Hematopoietic multipotent progenitor cell (in vitro differentiated cells): ENCODE measurements at places on chromosomes 5 and 9.
A peak's percentile ranks its signal among the peaks of the same experiment; 100 is the strongest.

- no peak for DNase-seq
These were observed 400.3 kb downstream of the ARHGEF28 start for GRCh38 chr5:74026310-74026709.

DNA sequence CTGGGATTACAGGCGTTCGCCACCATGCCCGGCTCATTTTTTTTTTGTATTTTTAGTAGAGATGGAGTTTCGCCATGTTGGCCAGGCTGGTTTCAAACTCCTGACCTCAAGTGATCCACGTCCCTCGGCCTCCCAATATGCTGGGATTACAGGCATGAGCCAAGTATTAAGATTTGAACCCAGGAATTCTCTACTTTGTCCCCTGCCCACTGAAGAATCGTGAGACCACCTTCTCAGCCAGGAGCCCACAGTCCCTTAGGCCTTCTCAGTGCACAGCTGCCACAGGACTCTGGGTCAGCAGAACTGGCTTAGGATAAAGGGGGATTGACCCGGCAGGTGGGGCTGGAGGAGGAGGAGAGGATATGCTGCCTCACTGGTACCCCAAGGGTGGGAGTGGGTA lies 13.4 kb downstream of the OLFML2A start:
- no peak for DNase-seq

DNA sequence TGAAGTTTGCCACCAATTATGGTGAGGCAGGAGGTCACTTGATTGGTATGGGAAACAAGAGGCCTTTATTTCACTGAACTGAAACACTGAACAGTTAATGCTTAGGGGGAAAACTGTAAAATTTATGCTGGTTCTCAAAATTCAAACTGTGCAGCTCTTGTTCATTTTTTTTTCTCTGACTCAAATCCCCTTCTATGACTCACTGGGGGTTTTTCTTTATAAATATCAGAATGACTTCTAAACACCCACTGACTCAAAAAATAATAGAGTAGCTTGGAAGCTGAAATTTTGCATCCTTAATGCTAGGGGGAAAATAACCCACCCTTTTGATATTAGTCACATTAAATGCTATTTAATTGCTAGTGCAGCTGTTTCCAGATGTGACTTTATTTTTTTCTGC lies 24.1 kb upstream of the OTP start:
- no peak for DNase-seq

DNA sequence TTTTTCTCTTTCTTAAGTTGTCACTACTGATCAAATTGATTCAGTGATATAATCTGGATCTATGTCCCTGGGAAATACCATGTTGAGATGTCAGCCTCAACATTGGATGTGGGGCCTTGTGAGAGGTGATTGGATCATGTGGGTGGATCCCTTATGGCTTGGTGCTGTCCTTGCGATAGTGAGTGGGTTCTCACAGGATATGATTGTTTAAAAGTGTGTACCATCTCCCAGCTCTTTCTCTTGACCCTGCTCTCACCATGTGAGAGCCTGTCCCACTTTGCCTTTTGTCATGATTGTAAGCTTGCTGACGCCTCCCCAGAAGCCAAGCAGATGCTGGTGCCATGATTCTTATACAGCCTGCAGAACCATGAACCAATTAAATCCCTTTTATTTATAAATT lies 68.6 kb downstream of the ST8SIA4 start:
- DNase-seq, result no peak

- DNase-seq, result no peak
These were observed 563.8 kb upstream of the ARRDC3 start for GRCh38 chr5:91946870-91947269.

- no peak for DNase-seq
These were observed 30.4 kb downstream of the CAMK4 start for GRCh38 chr5:111254613-111255012.

DNA sequence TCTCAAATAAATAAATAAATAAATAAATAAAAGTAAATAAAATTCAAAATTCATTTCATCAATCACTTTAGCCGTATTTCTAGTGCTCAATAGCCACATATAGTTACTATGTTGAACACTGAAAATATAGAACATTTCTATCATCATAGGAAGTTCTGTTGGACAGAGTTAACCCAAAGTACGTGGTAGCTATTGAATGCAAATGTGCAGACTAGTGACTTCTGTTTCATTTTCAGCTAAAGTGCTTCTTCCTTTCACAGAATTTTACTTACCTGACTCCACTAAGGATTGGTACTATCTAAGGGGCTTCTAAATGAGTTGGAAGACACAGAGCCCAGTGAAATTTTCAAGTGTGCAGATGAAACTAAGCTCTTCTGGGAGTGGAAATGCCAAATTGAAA lies 1208.3 kb downstream of the MAT2B start:
- DNase-seq, result no peak

GRCh38 chr5:88833371-88834130 lies 49.4 kb downstream of the MEF2C start:
- peak; percentile 70 for DNase-seq

- DNase-seq, result peak; percentile 18
These were observed 206.6 kb upstream of the HAPLN1 start for GRCh38 chr5:83927140-83927733.

- peak; percentile 11 for DNase-seq
These were observed 29.1 kb downstream of the FRMPD1 start for GRCh38 chr9:37679649-37680402.

- DNase-seq, result no peak
These were observed 59.9 kb downstream of the VAV2 start for GRCh38 chr9:133932181-133932580.

- no peak for DNase-seq
These were observed 2.4 kb upstream of the PLEKHG4B start for GRCh38 chr5:89337-90286.

DNA sequence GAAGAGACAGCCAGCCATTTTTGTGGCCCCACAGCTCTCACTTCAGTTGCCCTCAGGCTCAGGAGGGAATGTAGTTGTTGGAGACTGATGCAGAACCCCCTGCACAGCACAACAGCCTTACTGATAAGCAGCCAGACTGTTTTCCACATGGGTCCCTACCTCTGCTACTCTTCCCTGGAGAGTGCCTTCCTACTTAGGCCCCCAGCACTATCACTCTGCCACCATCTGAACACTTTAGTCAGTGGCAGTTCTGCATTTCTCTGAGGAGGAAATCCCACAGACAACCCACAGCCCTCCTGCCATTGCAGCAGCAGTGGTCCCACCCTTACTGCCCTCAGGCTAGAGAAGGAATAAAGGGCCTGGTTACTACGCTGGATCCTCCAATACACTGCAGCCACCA lies 61.8 kb upstream of the PTPRD start:
- no peak for DNase-seq

DNA sequence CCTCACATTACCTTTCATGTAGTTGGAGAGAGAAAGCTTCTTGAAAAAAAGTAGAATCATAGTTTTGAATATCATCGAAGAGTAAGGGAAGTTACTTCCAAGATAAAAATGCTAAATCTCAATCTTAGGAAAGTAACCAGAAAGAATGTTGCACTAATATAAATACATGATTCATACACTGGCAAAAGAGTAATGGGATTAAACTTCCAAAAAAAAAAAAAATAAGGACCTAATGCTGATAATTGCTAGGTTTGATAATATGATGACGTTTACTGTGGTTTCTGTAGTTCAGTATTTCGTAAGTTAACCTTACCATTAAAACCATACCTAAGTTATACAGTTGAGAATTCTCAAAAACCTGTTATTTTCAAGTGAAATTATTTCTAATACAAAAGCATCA lies 573.8 kb upstream of the CDH9 start:
- no peak for DNase-seq

- no peak for DNase-seq
These were observed 21.7 kb downstream of the ANKRD55 start for GRCh38 chr5:56211298-56211865.
